ENCODE measurements at places on chromosomes 7 and 10.

GRCh38 chr10:113849946-113850345 lies 3.9 kb downstream of the DCLRE1A start:
- DNase-seq: no peak

GRCh38 chr10:125217990-125218675 lies 57.8 kb upstream of the CTBP2 start:
- DNase-seq: no peak

DNA sequence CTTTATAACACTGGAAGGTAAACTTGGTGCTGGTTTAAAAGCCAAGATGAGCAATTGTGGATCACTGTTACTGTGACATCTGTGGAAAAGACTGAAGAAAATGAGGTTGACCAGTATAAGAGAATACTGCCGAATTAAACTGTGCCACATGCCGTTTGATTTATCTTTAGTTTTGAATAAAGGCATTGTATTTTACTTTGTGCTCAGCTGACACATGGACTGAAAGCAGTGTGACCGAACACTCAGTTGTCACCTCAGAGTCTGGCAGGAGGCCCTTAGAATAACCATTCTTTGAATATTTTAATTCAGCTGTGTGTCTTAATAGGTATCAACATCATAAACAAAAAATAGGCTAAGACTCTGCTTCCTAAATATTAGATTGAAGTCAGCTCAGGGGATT lies 133.7 kb upstream of the GJD4 start:
- no peak for DNase-seq

DNA sequence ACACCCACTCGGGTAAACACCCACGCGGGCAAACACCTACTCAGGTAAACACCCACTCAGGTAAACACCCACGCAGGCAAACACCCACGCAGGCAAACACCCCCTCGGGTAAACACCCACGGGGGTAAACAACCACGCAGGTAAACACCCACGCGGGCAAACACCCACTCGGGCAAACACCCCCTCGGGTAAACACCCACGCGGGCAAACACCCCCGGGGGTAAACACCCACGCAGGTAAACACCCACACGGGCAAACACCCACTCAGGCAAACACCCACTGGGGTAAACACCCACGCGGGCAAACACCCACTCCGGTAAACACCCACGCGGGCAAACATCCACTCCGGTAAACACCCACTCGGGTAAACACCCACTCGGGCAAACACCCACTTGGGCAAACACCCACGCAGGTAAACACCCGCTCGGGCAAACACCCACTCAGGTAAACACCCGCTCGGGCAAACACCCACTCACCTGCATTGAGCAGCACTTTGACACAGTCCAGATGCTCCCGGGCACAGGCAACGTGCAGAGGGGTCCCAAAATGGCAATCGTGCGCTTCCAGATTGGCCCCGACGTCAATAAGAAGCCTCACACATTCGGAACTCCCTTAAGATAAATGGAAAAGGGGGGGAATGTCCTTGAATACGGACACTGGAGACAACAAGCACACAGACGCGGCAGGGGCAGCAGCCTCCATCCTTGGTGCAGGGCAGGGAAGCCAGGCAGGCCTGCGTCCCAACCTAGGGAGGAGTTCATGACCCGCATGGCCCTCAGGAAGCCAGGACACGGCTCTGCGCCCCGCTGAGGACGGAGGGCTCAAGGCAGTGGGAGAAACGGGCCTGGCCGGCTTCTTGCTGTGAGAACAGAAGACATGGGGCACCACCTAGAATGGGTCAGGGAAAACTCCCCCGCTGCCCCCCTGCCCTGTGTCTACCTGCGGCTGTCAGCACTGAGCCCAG lies 17.6 kb downstream of the ASB13 start:
- DNase-seq: no peak

- no peak for DNase-seq
Measured at GRCh38 chr7:34850681-34851080, 186.6 kb downstream of the DPY19L1 start.

All from stimulated activated CD4-positive, alpha-beta T cell treated with anti-CD3 and anti-CD28 coated beads, Interleukin-15, amount 100 ng/mL, for 1 hour (primary cell).